ENCODE measurements at places on chromosomes 1 and 21.

DNA sequence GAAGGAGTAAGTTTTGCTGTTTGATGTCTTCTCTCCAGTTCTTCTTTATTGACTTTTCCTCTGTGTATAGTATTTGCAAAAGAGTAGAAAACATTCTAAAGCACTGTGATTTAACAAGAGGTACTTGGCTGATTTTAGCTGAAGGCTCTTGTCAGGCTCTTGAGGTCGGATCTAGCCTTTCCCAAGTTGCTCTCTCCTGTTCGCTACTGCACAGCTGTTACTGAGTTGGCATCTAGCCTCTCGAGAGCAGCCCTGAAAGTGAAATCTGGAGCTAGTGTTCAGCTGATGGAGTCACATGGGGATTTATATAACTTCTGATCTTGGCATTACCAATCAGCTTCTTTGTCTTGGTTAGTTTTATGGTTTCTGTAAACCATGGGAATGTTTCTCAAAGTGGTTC, 193.1 kb downstream of the RYR2 start:
- no peak for DNase-seq

DNA sequence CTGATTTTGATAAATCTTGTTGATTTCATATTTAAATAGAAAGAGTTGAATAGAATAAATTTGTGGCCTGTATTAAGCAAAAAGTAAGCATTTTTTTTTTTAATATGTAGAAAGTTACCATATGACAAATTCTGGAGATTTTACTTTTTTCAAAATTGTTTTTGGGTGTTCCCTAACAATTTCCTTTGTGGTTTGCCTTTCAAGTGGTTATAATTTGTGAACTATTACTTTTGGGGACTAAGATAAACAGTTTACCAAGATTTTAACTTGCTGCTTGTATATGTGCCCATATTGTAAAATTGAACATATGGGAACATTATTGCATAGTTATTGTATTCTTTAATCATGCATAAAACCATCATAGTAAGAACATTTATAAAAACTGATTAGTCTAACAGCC, 34.6 kb downstream of the SLC30A7 start:
- no peak for DNase-seq

GRCh38 chr1:1917304-1917976, 1.6 kb downstream of the TMEM52 start:
- no peak for DNase-seq

DNA sequence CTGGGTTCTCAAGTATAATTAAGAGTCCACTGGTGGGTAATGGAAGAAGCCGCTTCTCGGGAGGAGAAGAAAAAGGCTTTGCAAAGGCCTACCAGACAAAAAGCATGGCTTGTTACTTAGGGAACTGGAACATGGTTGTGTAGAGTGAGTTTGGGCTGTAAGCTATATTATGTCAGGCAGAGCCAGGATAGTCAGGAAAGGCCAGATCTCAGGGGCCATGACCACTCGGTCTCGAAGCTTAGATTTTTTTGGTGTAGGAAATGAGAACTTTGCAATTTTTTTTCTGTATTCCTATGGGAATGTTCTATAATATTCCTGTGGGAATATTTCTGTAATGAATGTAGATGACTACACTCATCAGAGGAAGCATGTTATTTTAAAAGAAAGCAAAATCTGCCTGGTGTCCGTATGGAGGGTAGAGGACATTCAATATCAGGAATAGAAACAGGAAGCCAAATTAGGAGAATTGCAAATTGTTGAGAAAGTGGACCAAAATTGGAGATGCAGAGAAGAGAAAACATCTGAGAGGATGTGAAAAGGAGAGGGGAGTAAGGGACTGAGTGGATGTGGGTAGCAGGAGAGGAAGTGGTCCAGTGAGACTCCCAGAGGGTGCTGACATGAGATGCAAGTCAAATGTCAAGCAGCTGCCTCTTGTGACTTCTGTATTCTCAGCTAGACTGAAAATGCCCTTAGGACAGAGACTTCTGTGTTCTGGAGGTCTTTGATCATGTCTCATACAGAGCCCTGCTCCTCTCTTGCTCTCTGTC, 45.2 kb upstream of the HAO2 start:
- no peak for DNase-seq

GRCh38 chr1:203360547-203361185, 9.7 kb upstream of the FMOD start:
- DNase-seq, result no peak

- DNase-seq, result no peak
Measured at GRCh38 chr1:153578936-153579335, 13.3 kb upstream of the S100A2 start.

GRCh38 chr1:222068937-222069336, 327.0 kb upstream of the DUSP10 start:
- DNase-seq, result no peak

DNA sequence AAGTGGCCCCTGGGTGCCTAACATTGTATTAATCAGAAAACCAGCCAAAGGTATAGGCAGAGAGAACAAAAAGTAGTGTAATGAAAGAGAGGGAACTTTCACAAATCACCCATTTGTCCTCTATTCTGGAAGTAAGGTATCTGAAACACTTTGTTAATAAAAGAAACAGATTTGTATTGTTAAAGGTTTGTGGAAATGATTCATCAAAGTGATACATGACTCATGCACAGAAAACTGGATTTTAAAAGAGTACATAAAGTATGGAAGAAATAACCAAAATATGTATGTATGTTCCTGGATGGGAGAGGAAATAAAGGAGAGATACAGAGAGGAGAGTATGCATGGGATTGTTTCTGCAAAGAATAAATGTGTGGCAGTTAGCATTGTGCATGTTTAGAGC, 126.8 kb downstream of the RGS21 start:
- DNase-seq, result no peak

DNA sequence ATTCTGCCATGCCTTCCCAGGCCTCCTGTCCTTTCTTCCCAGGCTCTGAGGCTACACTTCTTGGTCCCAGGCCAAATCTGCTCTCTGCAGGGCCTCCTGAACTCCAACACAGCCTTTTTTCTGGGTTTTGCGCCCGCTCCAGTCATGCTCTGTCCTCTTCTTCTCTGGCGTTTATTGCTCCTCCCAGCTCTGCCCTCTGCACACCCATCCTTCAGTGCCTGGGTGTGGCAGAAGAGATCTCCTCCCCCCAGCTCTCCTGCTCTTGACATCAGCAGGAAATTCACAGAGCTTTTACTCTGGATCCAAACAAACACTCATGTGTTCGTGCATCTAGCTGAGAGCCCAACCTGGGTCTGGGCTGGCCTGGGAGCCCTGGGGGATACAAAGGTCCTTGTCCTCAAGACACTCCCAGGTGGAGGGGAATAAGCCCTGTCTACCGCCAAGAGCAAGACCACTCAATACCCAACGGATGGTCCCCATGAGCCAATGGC, 22.9 kb upstream of the EPS8L3 start:
- DNase-seq, result peak; percentile 3

DNA sequence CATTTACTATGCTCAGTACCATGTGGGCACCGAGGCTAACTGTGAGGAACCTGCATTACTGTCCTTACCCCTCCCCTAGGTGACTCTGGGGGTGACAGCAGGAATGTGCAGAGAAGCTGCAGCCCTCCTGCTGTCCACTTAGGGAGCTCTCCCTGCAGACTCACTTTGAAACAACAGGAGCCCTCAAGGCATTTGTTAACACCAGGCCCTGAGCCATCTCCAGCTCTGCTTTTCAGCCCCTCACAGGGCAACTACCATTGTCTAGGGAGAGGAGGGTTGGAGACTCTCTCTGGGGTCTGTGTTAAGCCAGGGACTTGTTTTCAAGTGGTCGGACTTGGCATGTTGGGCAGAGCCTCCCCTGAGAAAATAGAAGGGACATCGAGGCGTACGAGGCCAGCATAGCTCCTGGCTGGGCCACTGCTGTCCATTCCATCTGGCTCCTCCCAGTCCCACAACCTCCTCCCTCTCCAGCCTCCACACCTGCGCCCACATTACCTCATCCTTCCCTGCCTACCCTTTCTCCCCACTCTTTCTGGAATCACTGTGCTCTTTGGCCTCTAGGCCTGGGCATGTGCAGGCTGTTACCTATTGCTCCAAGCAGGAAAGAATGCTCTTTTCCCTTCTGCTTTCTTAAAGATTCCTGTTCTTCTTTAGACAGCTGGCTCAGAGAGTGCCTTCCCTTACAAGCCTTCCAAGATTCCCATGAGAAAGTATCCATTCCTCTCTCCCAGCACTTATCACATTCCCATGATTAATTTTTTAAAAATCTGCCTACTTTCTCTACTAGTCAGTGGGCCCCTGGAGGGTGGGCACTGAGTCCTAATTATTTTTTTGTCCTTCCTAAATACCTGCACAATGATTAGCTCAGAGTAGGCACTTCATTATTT, 102.7 kb upstream of the GCLM start:
- no peak for DNase-seq

- no peak for DNase-seq
Measured at GRCh38 chr1:185284116-185284515, 32.9 kb downstream of the IVNS1ABP start.

DNA sequence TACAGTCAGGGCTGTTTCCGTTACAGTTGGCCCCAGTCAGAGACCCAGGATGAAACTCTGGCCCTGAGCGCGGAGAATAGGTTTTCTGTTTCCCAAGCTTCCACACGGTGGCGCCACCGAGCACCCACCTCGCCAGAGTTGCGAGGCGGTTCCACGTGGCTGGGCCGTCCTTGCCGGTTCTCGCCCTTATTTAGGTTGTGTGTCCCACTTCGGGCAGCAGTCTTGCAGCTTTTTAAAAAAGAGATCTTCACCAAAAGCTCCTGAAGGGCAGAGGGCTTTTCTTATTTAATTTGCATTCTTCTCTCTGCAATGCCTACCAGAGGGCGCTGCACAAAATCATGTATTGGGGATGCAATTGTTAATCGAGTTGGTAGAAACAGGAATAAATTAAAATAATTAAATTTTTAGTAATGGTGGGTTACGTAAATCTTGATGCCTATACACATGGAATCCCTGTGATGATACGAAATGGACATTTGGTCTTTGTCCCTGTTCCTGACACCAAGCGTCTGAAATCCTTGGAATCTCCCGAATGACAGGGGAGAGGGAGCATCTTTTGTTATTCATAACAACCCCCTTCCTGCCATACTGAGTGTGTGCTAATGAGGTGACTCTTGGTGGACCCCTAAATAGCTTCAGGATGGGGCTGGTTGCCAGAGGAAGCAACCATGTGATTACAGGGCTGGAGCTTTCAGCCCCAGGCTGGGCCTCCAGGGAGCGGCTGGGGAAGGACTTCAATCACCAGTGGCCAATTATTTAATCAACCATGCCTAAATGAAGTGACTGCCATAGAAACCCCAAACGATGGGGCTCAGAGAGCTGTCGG, 5.6 kb upstream of the S100A7 start:
- peak; percentile 71 for DNase-seq

GRCh38 chr1:39613250-39613649, 26.2 kb downstream of the HEYL start:
- no peak for DNase-seq

GRCh38 chr1:28458237-28459228, 47.3 kb upstream of the RCC1 start:
- DNase-seq, result no peak

GRCh38 chr21:38729754-38730379, 75.9 kb upstream of the ETS2 start:
- no peak for DNase-seq

DNA sequence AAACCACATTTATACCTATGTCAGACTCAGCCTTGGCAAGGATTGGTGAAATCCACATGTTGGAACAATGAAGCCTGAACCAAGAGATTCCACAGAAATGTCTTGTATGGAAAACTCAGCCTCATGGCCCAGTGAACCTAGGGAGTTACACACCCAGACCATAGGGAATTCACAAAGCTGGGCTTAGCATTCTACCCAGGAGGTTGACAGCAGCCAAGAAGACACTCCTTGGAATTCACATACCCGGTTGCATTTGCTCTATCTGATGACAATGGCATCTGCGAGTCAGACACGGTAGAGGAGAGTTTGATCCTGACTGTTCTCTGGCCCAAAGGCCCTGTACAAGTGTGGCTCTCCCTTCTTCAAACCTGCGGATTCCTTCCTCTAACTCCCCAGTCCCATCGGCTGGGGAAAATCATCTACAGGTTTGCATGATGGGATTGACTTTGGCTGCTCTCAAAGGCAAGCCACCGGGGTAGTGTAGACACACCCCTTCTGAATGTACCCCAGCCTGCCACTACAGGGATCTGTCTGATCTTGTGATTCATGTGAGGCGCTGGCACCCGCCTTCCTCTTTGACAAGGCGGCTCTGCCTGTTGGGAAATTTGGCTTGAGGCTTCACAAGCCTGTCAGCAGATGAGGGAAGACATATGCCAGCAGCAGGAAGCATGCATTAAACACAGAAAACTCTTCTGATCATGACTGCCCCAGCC, 297.3 kb upstream of the KAZN start:
- DNase-seq, result no peak

DNA sequence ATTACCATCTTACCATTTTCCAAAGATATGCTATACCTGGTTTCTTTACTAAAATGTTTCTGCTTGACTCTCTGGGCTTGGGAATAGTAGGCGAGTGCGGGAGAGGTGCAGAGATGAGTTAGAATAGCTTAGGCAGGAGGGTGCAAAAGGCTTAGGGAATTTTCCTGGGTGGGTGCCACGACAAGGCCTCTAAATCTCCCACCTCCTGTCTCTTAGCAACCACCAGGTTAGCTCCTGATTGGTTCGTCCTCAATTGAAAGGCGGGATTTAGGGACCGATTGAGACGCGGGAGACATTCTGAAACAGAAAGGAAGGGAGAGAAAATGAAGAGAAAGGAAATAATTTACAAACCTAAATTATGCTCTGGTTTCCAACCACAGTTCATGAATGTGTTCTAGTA, 3.1 kb downstream of the ACKR1 start:
- no peak for DNase-seq

DNA sequence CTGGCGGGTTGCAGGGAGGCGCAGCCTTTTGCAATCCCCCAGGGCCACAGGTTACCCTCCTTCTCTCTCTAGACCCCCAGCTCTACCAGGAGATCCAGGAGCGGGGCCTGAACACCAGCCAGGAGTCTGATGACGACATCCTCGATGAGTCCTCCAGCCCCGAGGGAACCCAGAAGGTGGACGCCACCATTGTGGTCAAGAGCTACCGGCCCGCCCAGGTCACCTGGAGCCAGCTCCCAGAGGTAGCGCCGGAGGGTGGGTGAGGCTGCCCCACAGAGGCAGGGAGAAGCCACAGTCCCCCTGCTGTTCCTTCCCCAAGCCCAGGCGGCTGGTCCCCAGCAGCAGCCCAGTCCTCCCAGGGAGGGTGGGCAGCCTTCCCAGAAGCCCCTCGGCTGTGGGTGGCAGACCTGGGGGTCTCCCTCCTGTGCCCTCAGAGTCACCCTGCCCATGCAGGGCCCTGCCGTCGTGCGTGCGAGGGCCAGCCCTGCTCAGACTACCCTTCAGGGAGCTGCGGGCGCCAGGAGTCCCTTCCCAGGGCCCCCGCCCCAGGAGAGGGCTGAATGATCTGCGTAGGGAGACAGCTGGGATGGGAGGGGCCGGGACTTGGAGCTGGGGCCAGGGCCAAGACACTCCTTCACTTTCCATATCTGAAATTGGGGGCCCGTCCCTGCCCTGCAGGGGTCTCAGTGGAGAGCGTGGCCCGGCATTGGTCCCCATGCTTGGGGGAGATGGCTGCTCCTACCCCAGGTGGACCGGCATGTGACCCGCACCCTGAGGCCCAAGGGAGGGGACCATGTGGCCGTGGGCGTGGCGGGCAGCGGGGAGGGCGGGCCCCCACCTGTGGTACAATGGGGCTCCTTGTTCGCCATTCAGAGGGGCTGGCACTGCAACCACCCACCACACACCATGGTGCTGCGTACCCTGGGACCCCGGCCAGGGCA, 12.9 kb downstream of the ARHGEF16 start:
- DNase-seq, result no peak
